ENCODE measurements at places on chromosomes 12 and 14.

DNA sequence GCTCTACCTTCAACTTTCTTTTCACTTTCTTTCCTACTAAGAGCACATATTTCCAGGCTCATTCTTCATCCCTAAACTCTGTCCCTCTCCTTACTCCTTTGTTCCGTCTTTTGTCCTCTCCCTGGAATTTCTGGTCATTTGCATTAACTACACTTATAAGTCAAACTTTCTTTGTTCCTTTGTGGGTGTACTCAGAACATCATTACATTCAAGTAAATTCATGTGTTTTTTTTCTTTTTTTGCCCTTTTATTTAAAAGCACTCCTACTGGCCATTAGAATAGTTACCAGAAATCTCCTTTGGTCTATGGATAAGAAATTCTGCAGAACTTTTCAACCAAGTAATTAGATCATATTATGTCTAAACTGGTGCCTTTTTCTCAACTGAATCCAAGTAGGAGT, 802.6 kb downstream of the DIO2 start:
- no peak for DNase-seq

- no peak for DNase-seq
These were observed 51.1 kb upstream of the HIF1A start for GRCh38 chr14:61644175-61644574.

GRCh38 chr12:29455087-29455486, 42.4 kb downstream of the OVCH1 start:
- no peak for DNase-seq

- no peak for DNase-seq
These were observed 35.8 kb downstream of the SOCS2 start for GRCh38 chr12:93608313-93608712.

All from stimulated activated CD4-positive, alpha-beta T cell treated with anti-CD3 and anti-CD28 coated beads, Interleukin-4, amount 100 ng/mL, for 24 hours (primary cell).